SJSA1 (cell line): ENCODE measurements at places on chromosomes 3 and 15.

GRCh38 chr15:83769411-83769999 is 115.6 kb downstream of the ADAMTSL3 start:
- DNase-seq, result no peak

DNA sequence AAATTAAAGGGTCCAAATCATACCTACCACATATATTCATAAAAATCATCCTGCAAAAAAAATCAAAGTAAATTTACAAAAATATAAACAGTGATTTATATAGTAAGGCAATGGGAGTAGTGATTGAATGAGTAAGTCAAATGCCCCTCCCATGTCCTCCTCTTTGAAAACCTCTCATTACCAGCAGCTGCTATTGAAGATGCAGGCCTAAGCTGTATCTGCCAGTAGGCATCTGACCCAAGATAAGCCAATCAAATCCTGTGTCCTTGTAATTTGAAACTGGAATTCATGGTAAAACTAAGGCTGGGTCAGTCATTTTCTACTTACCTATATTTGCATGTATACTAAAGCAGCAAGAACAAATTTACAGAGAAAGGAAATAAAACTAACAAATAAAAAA is 60.4 kb upstream of the POU1F1 start:
- DNase-seq, result no peak

DNA sequence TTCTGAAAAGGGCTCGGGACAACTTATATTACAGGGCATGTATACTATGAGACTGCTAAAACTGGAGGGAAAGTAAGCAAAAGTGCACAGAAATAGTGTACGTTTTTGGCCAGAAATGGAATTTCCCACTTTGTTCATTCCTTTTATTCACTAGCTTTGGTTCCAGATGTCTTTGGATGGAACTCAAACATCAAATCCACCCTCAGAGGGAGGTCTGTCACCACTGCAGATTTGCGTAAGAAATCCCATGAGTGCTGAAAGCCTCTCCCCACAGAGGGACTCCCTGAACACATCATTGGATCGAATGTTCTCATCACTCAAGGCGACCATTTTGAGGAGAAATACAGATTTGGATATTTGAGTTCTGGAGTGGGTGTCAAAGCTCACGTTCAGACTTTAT is 71.6 kb downstream of the FEM1B start:
- DNase-seq, result no peak

DNA sequence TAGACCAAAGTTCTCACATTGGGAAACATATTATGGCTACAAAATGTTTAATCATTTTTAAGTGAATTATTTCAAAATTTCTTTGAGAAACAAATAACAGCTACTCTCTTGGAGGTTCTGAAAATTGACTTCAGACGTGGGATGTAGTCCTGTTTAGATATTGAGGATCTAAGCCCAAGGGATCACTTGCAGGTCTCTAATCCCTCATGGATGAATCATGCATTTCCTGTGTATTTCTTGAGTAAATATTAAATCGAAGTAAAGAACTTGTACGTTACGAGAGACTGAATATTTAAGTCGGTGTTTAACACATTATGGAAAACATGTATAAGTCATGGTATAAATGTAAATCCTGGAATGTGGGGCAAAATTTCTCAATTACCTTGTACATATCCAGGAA is 119.8 kb downstream of the EPHA3 start:
- no peak for DNase-seq
